ENCODE measurements at places on chromosomes 2 and 18.

DNA sequence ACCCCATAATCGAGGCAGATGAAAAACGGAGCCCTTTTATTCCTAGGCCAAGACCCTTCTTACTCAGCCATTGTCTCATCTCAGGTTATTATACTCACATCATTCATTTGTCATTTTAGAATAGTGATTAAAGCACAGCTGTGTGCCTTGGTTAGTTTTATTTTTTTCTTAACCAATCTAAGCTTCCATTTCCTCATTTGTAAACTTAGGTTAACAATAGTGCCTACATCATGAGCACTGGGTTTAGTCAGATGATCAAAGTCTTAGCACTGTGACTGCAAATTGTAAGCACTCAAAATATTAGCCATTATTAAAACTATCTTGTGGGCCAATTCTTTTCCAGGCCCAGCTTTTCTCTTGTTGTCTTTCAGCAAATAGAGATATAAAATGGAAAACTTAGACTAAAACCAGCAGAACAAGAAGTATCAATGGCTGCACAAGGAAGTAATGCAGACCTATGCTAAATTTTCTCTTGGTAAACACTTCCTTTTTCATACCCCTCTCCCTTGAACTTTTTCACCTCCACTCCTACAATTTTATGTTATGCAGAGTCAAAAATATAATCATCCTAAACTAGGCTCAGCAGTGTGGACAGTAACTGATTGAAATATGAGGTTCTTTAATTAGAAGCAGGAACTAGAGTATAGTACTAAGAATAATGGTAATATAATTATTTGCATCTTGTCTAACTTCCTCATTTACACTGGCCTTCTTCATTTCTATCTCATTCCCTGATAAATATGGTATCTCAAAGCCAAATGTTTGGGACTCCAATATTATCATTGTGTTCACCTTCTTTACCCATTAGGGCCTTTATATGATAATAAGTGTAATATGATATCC is 21.5 kb upstream of the GALNT3 start:
- no peak for DNase-seq

DNA sequence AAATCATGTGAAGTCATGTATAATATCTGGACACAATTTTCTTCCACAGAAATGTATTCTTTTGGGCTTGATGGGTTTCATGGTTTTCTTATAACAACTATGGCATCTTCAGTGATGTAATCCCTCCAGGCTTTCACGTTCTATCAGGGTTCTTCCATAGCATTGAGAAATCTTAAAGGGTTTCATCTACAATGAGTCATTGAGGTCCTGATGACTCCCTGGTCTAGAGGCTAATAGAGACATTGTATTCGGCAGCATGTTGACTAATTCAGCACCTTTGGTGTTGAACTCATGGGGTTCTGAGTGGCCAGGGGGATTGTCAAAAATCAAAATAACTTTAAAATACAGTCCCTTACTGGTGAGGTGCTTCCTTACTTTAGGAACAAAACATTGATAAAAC is 614.0 kb upstream of the CRIM1 start:
- no peak for DNase-seq

- DNase-seq: no peak
Measured at GRCh38 chr2:217890445-217890844, 112.3 kb downstream of the TNS1 start.

GRCh38 chr2:20291106-20291564 is 59.5 kb downstream of the PUM2 start:
- no peak for DNase-seq

DNA sequence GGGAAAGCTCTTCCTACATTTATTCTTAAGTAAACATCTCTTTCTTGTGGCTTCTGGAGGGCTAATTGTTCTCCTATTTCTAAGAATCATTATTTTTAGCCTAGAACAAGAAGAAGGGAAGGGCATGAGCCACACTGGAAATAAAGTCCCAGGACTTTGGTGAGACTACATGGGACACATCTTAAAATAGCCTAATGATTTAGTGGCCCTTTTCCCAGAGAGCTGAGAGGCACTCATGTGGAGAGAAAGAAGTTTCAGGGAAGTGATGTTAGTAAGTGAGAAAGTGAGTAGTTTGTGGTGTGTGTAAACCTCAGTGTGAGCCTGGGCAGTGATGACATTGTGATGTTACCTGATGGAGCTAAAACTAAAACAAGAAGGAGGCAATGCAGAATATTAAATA is 14.6 kb downstream of the ITGA4 start:
- no peak for DNase-seq

GRCh38 chr2:5453220-5454050 is 238.7 kb upstream of the SOX11 start:
- no peak for DNase-seq

DNA sequence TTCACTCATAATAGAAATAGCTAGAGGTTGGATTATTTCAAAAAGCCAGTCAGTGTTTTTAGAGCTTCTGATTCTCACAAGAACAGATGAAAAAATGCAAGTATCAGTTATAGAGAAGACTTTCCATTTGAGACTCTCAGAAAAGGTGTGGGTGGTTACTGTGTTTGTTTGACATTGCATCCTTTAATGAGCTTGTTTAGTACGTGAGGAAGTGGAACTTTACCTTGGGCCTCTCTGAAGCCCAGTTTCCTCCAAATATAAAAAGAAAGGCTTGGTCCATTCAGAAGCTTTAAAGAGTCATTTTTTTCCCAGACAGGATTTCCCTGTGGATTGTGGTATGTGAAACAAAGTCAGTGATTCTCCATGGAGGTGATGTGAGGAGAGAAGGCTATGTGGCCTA is 89.9 kb upstream of the RANBP2 start:
- DNase-seq: no peak

DNA sequence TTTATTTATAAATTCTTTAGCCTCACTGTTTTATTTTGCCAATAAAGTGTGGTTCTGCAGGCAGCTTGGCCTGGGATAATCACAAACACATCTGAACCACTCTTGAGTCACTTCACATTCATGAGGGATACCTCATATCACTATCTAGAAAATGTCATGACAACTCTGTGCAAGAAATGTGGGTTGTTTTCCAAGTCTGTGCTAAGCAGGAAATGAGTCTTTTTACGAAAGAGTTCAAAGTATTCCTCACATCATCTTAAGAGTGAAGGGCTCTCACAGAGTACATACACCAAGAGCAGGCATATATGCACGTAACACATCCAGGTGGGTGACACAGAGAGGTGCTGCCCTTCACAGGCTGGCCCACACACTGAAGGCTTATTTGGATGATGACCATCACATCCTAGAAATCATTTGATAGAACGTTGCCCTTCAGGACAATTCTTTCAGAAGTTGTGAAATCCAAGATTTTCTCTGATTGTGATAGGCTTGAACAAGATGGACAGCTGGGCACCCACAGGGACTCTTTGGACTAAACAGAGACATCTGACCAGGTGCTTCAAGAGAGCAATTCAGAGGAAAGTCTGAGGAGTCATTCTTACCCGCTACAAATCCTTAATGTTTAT is 811.1 kb upstream of the LRATD1 start:
- no peak for DNase-seq

- no peak for DNase-seq
Measured at GRCh38 chr2:146388757-146389156, 1456.1 kb upstream of the ACVR2A start.

DNA sequence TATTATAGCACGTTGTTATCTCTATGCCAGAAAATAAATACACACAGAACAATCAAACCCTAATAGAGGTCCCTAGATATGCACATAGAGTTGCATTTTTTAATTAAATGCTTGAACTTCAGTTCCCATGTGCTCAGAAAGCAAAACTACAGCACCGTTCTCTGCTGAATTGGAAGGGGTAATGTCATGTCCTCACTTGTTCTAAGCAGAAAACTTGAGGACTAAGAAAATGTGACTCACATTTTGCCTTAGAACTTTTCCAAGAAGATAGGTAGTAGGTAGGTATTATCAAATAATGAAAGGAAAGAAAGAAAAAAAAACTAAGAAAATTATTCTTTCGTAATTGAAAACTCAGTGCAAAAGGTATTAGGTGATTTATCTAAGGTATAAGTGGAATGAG is 607.3 kb downstream of the ERBB4 start:
- no peak for DNase-seq
